ENCODE measurements at places on chromosomes 1 and 21.
A peak's percentile ranks its signal among the peaks of the same experiment; 100 is the strongest.

DNA sequence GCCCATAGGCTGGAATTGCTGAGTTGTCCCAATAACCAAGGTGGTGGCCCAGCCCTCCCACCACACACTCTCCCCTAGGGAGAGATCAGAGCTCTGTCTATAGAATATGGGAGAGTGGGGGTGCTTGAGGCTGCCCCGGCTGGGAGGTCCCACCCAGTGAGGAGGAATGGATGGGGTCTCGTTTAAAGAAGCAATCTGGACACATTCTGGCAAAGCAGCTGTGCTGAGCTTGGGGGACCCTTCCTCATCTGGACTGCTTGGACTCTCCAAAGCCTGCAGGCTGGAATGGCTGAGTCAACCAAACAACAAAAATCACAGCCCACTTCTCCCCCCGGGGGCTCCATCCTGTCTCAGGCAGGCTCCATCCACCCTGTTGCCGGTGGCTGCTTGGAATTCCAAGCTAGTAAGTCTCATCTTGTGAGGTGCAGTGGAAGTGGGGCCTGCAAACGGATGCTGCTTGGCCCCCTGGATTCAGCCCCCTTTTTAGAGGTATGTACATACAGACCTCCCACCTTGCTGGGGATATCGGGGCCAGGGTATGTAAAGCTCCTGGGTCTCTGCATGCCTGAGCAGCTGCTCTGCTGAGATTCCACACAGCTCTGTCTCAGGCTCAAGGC is 67.1 kb upstream of the FAM78B start:
- DNase-seq = no peak

DNA sequence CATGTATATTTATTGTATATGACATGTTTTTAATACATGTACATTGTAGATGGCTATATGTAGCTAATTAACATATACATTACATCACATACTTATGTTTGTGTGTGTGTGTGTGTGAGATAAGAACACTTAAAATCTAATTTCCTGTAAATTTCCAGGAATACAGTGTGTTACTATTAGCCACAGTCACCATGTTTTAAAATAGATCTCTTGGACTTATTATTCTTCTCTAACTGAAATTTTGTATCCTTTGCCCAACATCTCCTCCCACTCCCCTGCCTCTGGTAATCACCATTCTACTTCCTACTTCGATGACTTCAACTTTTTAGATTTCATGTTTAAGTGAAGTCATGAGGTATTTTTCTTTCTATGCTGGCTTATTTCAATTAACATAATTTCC is 64.8 kb downstream of the FCRL5 start:
- no peak for DNase-seq

GRCh38 chr1:109065137-109065536 is 10.7 kb downstream of the TAF13 start:
- DNase-seq = no peak

DNA sequence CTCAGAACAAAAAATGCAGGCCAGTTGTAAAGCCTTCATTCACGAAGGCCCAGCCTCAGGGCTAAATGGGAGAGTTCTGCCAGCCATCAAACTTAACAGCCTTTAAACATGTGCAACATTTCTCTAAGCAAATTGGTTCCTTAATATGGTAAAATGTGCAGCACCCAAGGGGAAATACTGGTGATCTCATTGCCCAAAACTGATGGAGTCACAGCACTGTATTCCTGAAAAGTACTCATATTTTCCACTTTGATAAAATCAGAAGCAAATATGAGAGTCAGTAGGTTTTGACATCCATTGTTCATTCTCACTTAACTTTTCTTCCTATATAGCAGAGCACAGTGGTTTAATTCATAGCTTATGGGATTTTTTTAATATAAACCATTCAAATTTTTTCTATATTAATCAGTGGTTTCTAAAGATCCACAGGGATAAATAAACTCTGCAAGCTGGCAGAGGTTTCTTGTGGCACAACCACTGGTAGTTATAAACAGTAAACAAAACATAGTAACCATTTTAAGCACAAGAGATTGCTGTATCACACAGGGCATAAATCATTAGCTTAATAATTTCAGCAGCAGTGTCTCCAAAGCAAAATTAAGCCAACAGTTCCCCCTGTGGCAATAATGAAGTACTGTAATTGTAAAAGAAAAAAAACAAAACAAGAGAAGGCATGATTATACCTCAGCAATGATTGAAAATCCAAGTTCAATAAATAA is 106.9 kb upstream of the LYPLAL1 start:
- no peak for DNase-seq

DNA sequence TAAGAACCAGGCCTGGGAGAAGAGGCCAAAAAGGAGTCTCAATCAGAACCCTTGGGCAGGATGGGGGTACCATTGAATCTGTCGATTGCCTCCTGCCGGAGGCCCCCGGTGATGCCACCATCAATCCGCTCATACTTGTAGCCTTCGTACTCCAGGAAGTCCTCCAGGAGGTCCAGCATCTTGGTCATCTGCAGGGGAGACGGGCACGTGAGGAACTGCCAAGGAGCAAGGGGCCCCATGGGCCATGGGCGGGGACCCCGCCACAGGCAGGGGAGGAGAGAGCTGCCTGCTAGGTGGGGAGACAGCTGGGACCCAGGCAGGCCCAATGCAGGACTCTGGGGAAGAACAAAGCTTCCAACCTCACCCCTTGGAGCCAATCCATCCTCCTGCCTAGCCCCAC is 48.6 kb downstream of the CHD5 start:
- no peak for DNase-seq

GRCh38 chr1:230074762-230075161 is 7.7 kb downstream of the GALNT2 start:
- no peak for DNase-seq

- DNase-seq = no peak
Measured at GRCh38 chr1:89673251-89673650, 40.3 kb downstream of the LRRC8C start.

DNA sequence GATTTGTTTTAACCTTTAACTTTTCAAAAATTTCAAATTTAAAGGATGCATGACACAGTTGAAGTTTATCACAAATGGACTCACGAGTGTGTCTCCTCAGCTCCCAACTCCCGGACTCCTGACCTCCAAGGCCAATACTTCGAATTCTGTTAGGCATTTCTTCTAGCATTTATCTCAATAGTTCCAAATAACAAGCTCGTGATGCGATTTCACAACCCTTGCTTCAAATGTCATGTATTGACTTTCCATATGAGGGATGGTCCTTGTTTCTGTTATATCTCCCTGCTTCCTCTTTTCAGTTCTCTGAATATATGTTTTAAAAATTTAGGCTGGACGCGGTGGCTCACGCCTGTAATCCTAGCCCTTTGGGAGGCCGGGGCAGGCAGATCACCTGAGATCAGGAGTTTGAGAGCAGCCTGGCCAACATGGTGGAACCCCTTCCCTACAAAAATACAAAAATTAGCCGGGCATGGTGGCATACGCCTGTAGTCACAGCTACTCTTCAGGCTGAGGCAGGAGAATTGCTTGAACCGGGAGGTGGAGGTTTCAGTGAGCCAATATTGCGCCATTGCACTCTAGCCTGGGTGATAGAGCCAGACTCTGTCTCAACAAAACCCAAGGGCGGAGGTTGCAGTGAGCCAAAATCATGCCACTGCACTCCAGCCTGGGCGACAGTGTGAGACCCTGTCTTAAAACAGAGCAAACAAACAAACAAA is 52.0 kb upstream of the TINAGL1 start:
- no peak for DNase-seq

GRCh38 chr21:37072988-37073416 is at the start of the genes PIGP and TTC3:
TSS of gene PIGP (minus strand) at chr21:37073071. CDS start at chr21:37072515, 556 bp downstream.
TSS of gene TTC3 (plus strand) at chr21:37073254. CDS start at chr21:37087258, 14,004 bp downstream.
- peak; percentile 95 for DNase-seq

GRCh38 chr1:183912265-183912886 is 107.5 kb downstream of the RGL1 start:
- no peak for DNase-seq

- peak; percentile 47 for DNase-seq
Measured at GRCh38 chr1:8463144-8463927, 145.4 kb downstream of the SLC45A1 start.

- no peak for DNase-seq
Measured at GRCh38 chr21:33857846-33858666, 57.5 kb downstream of the ATP5PO start.

DNA sequence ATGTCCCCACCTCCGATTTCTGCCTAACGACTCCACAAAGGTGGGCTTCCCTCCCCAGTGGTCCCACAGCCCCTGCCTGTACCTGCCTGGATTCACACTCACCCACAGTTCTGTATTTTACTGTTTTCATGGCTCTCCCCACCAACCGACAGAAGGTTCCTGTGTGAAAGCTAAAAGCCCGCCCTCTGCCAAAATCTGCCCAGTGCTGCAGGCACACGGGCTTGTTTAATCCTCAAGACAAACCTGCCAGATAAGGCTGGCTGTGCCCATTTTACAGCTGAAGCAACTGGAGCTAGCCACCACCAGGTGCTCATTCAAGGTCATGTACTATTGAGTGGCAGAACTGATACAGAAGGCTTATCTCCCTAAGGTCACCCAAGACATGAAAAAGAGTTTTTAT is 114.5 kb downstream of the HIVEP3 start:
- no peak for DNase-seq

- DNase-seq = no peak
Measured at GRCh38 chr1:29563571-29563970, 327.2 kb downstream of the PTPRU start.

- no peak for DNase-seq
Measured at GRCh38 chr1:86778569-86779239, 74.3 kb downstream of the SH3GLB1 start.

GRCh38 chr1:151540982-151541377 is 871 bp downstream of the TUFT1 start:
- peak; percentile 48 for DNase-seq

GRCh38 chr1:246775531-246776385 is 51.5 kb downstream of the SCCPDH start:
- no peak for DNase-seq

DNA sequence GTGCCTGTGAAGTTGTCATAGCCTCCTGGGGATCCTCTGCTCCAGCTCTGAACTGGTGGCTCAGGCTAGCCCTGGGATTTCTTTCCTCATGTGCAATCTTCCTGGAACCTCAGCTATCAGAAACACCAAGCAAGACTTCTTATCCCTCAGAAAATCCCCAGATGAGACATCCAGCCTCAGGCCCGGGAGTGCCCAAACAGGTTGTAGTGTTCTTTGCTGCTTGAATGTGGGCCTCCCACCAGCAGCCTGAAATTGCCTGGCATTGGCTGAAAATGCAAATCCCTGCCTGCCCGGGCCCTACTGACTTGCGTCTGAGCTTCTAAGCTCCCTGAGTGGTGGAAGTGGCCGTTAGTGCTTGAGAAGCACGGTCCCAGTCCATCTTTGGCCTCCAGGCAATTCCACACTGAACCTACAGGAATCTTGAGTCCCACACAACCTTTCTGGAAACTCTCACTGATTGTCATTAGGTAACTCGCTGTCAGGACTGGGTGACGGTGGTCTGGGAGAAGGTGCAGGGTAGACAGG is 146.8 kb downstream of the ZBTB18 start:
- DNase-seq = no peak

- DNase-seq = no peak
Measured at GRCh38 chr1:22507587-22507986, 55.7 kb upstream of the EPHA8 start.

- no peak for DNase-seq
Measured at GRCh38 chr1:82226186-82226505, 425.4 kb downstream of the ADGRL2 start.

DNA sequence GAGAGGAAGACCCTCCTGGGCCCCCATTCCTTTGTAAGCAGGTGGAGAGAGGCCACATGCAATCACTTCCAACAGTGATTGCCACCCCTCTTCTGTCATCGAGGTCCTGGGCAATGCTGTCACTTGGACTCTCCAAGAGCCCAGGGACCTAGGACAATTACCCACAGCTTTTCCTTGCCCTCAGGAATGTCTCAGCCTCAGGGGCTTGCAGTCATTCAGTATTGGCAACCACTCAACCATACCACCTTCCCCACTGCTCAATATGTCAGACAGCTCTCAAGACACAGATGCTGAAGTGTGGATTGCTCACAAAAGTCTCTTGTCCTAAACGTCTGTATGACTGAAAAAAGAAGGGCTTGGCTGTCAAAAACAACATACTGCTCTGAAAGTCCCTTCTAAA is 87.8 kb downstream of the PTPN14 start:
- no peak for DNase-seq

GRCh38 chr1:48530727-48531351 is 58.8 kb upstream of the SPATA6 start:
- DNase-seq = peak; percentile 78

GRCh38 chr1:113821916-113822315 is 9.6 kb upstream of the RSBN1 start:
- no peak for DNase-seq

DNA sequence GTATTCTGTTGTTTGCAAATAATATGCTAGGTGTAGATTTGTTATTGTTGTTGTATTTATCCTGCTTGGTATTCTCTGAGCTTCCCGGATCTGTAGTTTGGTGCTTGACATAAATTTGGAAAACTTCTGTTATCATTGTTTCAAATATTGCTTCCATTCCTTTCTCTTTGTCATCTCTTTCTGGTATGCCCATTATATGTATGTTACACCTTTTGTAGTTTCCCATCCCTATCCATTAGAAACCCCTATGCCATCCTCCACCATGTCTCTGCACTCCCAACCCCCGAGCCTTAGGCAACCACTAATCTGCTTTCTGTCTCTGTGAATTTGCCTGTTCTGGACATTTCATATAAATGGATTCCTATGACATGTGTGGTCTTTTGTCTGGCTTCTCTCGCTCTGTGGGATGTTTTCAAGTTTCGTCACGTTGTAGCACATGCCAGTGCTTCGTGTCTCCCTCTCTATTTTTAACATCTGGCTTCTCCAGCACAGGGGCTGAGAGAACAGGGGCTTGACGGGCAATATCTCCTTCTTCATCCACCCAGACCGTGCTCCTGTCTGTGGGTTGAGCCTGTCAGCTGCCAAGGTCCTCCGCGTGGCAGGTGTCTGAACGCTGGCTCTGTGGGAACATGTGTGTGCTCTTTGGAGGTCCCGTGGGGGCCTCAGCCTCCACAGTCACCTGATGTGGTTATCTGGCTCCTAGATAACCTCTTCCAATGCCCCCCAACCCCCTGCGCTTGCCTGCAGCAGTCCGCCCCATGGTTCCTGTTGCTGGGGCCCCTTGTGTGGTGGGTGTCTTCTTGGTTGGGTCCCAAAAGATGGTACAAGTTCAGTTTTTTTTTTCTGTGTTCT is 32.8 kb upstream of the MAN1C1 start:
- no peak for DNase-seq

- no peak for DNase-seq
Measured at GRCh38 chr1:241533326-241534115, 1.3 kb downstream of the KMO start.

- DNase-seq = peak; percentile 71
Measured at GRCh38 chr1:151458802-151459330, 428 bp downstream of the POGZ start.

GRCh38 chr1:93559045-93559444 is 111.1 kb downstream of the FNBP1L start:
- no peak for DNase-seq

DNA sequence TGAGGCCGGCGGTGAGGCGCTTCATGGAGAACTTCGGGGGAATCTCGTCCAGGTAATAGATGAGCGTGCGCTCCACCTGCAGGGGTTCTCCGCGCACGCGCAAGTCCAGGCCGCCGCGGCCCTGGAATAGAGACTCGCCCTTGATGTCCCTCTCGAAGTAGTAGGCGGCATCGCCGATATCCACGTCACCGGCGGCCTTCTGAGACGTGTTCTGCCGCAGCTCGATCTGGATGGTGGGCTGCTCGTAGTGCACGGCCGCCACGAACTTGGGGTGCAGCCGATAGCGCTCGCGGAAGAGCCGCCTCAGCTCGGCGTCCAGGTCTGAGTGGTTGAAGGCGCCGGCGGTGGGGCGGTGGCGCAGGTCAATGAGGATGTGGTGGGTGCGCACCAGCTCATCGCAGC is 726 bp downstream of the TACSTD2 start:
- DNase-seq = no peak
